Naive thymus-derived CD8-positive, alpha-beta T cell (primary cell): ENCODE measurements at places on chromosomes 7 and 10. TPM values are rescaled to one million over a fixed set of nuclear protein-coding genes. Genes with fewer than 3 reads are reported as not detected.
A peak's percentile ranks its signal among the peaks of the same experiment; 100 is the strongest.

The FEZF1 gene
- not detected for total RNA-seq

The FOXP2 gene
- total RNA-seq: not detected

The THNSL1 gene
- total RNA-seq: 8.1 TPM

DNA sequence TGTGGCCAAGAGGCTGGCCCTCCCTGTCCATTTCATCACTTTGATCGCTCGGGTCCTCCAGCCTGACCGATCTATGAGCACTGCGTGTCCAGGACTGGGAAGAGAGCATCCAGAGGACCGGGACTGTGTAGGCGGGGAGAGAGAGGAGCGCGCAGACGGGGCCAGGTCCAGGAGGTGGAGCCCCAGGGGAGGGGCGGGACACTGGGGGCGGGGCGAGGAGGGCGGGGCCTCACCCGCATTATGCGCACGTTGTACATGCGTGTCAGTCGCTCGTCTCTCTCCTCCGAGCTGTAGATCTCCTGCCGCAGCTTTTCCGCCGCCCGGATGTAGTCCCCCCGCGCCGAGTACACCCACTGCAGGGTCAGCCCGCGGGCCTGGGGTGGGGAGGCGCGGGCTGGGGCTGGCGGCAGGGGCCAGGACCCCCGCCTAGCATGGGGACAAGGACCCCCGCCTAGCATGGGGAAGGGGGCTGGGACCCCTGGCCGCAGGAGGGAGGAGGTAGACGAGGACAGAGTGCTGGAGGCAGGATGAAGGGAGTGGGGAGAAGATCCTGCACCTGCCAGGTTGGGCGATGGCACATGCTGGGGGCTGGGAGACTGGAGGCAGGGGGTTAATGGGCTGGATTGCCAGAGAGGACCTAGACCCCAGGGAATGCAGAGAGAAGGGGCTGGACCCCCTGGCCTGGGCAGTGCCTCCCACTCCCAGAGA, 14.3 kb downstream of the MOSPD3 start:
- peaks cover 49% of the 10 kb centered on the region for H3K4me1 ChIP-seq
- peak overlapping the region; percentile 81 for H3K4me3 ChIP-seq
- H3K27ac ChIP-seq: peak overlapping the region; percentile 90
- H3K27me3 ChIP-seq: no peaks in the 10 kb centered on the region
- peak; percentile 77 for DNase-seq

DNA sequence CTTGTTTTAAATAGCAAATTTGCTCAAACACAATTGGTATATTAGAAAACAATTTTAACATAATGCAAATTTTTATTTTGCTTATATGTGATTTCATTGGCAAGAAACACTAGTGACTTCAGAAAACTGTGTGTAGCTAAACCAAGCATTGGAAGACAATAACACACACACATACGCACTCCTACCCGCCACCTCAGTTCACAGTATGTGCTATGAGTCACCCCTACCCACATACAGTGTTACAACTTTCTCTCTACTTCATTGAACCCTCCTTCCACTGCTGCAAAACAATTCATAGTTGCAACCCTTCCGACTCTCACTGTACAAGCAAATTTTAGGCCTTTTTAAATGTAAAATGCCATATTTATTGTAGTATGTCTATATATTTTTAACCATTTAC, 119.9 kb upstream of the THSD7A start:
- no peak overlapping the region for H3K27ac ChIP-seq
- H3K36me3 ChIP-seq: no peaks in the 10 kb centered on the region
- H3K4me3 ChIP-seq: no peak overlapping the region
- no peak for DNase-seq
- H3K4me1 ChIP-seq: no peaks in the 10 kb centered on the region

- no peak overlapping the region for H3K4me3 ChIP-seq
- no peak overlapping the region for H3K27ac ChIP-seq
- no peaks in the 10 kb centered on the region for H3K27me3 ChIP-seq
- H3K4me1 ChIP-seq: peaks cover 32% of the 10 kb centered on the region
These were observed 48.8 kb downstream of the SGMS1 start for GRCh38 chr10:50574931-50575330.

DNA sequence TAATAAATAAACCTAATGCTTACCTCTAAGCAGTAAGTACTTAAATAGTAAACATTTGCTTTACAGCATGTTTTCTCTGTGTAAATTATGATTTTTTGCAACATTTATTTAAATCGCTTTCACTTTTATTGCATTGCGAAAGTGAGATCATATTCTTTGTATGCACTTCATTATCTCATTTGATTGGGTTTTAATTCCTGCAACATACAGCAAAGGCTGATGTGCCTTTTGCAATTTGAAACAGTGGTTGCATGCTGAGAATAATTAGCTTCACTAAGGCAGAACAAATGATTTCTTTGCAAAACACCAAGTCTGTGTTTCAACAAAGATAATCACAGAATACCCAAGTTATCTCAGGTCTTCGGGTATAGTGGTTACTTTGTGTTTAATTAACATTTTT, 16.3 kb upstream of the THSD7A start:
- H3K4me1 ChIP-seq: no peaks in the 10 kb centered on the region
- no peak overlapping the region for H3K4me3 ChIP-seq
- no peak for DNase-seq
- no peaks in the 10 kb centered on the region for H3K36me3 ChIP-seq
- no peak overlapping the region for H3K27ac ChIP-seq
